ENCODE measurements at places on chromosomes 12 and 14.

DNA sequence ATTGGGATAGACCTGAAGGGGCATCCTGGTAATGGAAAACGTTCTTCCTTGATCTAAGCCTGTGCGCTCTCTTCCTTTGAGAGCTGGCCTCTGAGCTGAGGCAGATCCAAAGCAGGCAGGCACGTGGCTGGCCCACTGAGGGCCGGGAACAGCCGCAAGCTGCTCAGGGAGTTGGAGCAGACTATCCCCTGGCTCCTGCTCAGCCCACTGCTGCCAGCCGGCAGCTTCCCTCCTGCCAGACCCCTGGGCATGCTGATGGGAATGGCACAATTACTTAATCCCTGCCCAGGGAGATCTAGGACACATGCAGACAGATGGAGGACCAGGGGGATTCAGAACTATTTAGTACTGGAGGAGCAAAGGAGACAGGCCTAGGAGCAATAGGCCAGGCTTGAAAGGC is 14.4 kb downstream of the NEUROD4 start:
- no peak for DNase-seq

- DNase-seq: peak; percentile 37
Observed at GRCh38 chr12:102948941-102949352, 8.5 kb upstream of the ASCL1 start.

DNA sequence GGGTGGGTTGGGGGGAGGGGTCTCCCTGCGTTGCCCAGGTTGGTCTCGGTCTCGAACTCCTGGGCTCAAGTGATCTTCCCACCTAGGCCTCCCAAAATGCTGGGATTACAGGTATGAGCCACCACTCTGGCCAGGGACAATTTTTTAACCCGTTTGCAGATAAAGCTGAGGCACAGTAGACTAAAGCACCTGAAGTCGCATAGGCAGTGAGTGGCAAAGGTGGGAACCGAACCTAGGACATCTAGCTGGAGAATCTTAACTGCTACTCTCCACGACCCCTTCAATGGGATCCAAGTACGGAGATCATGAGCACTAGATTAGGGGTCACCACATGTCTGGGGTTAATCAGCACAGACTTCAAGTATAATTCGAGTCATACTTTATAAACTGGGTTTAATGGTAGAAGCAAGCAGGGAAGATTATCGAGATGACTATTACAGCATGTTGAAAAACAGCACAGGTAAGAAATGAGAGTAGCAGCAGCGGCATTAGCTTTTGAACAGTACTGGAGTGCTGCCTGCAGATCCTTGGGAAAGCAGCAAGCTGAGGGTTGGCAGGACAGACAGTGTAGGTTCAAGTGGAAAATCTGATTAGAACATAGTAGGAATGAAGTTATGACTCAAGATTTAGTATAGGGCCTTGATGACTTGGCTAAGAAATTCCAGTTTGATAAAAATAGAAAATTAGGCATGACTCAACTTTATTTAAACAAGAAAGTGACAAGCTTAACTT is 23.9 kb downstream of the NID2 start:
- no peak for DNase-seq

DNA sequence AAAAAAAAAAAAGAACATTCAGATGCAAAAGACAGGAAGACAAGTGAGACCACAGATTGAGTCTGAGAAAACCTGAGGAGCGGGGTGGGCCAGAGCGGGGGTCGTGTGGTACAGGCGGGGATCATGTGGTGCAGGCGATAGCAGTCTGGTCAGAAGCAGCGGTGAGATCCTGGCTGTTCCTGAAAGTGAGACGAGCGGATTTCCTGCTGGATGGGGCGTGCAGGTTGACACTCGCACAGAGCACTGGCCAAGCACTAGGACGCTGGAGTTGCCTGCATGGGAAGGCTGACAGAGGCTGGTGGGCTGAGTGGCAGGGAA is 35.7 kb downstream of the CDC42BPB start:
- no peak for DNase-seq

DNA sequence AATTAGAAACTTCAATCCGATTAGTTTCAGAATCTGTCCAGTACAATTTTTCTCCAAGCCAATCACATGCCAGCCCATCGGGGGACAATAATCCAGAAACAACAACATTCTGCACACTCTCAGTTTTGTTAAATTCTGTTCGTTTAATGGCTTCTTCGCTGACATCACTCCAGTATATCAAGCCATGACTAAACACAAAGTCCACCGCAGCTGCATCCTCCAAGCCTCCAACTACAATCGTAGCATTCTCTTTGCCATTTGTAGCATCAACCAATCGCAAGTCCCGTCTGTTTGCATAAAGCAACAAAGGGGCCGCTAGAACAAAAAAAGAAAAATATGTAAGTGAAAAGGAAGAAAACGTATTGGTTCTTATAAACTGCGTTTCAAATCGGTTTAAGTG is 22.5 kb downstream of the LRP6 start:
- DNase-seq: no peak

- no peak for DNase-seq
Observed at GRCh38 chr14:105077649-105077995, 12.4 kb upstream of the GPR132 start.

- DNase-seq: no peak
Observed at GRCh38 chr12:98594050-98594835, 757 bp downstream of the SLC25A3 start.

GRCh38 chr14:51575349-51576116 is 76.2 kb upstream of the FRMD6 start:
- no peak for DNase-seq

DNA sequence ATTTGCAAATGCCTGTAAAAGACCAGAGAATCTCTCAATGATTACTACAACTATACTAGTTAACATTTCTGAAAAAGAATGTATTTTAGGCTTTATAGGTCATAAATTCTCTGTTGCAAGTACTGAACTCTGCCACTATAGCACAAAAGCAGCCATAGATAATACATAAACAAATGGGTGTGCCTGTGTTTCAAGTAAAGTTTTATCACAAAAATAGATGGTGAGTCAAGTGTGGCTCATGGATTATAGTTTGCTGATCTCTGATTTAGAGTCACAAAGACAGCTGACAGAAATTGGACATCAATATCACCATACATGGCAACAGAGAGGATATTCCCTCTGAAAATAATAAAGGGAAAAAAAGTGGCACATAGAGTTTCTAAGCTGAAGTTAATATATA is 68.1 kb downstream of the FSCB start:
- DNase-seq: no peak

DNA sequence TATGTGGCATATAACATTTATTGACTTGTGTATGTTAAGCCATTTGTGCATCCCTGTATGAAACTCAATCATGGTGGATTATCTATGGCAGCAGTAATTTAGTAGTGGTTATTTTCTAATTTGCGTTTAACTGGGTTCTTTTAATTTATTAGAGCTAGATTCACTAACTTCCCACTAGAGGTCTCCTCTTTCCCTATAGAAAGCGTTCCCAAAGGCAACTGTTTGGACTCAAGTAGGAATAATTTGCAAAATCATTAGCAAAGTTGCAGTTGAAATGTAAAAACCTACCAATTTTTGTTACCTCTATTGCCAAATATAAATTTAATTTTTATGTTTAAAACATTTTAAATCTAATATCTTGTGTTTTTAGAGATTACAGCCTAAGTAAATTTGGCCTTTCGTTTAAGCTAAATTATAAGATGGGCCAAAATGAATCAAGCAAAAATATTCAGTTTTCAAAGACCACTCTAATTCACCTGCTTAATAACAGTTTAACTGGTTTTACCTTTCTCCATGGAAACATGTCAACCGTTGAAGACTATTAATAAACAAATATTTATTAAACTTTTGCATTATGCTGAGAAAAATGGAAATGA is 6.0 kb downstream of the DMAC2L start:
- DNase-seq: no peak

All from stimulated activated CD8-positive, alpha-beta memory T cell treated with anti-CD3 and anti-CD28 coated beads, Interleukin-12 subunit alpha, Interleukin-12 subunit beta, amount 100 ng/mL, for 1 hour (primary cell).